Kidney tubule cell (primary cell): ENCODE measurements at places on chromosomes 4 and X.

GRCh38 chr4:96315815-96316214, 475.9 kb downstream of the PDHA2 start:
- DNase-seq: no peak

DNA sequence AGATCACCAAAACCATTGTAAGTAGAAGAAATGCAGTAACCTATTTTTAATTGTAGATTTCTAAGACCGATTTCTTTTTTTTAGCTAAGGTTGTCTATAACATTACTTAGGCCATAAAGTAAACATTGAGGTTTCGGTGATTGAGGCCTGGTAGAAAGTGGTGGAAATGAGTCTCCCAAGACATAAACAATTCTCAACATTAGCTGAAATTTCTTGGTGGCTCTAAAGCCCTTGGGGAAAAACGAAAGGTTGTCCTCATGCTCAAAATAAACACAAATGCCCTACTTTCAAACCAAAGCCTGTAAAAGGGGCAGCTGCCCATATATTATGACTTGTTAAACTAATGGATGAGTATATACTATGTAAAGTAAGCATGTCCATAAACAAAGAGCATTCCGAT, 98.8 kb downstream of the SCFD2 start:
- no peak for DNase-seq

DNA sequence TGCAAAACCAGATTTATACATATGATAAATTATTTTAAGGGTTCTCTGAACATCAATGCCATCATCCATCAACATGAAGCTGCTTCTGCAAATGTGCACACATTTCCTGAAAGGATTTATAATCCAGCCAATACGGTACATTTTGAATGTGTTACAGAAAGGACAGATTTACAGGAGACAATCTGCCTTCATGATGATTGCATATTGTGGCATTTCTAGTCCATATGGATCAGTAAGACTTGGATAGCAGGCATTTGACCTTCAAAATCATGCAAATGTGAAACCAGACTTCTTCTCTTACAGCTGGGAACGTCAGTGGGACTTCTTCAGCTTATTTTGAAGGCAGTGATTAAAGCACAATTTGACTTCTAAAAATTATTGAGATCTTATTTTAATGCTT, 217.3 kb upstream of the GK2 start:
- no peak for DNase-seq

DNA sequence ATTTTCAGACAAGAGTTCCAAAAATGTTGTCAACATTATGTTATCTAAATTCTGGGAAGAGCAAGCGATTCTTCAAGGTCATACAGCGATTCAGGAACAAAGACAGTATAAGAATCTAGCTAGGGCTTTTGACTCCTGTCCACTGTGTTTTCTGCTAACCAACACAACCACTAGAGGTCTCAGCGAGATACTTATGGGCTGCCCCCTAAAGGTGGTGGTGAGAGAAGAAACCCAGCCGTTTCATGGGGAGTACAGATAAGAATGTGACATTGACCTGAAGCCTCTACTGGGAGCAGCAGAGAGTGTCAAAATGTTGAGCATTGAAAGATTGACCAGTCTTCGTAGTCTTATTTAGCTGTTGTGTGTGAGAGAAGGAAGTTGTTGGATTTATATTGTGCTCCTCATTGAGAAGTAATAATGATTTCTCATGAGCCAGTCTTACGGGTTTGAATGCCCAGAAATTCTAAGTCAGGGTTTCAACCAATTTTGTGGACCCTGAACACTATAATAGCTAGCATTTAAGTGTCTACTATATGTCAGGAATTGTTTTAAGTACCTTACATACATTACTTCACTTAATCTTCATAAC, 168.3 kb downstream of the SPRY1 start:
- DNase-seq: peak; percentile 82

DNA sequence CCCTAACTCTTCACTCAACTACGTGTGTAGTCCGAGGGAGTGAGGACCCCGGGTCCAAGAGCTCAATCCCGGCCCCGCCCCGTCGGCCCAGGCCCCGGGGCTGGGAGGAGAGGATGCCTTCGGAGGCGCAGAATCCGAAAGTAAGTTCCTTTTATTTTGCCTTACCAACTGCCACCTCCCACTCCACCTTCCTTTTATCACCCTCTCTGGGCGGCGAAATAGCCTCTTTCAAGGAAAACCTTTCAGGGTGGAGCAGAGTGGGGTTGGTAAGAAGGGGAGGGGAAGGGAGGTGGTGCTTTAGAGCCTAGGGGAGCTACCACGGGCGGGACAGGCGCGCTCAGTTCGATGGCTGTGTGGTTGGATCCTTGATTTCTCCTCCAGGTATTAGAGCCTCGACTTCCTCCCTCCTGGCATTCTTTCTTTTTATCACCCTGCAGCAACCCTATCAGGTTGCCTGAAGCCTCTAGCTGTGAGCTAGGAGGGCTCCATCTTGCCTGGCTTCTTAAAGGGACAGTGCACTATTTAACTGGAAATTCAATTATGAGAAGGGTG, 191.2 kb downstream of the RRAGB start:
- DNase-seq: peak; percentile 46

- DNase-seq: no peak
These were observed 88.1 kb downstream of the RTL5 start for GRCh38 chrX:72043636-72044035.

DNA sequence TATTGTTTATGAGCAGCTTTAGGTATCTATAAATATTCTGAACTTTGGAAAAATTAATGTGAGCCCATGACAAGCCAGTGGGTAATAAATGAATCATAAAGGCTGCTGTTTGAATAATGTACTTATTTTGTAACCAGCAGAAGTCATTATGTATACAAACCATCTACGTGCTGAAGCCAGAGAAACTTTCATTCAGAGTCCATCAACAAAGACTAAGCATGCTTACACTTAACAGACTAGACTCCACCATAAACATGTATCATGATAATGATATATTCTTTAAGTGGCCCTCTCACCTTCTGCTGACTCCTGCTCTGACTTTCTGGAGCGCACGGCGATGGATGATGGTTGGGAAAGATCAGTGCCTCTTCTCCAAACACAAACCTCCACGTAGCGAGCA, 72.0 kb downstream of the SMARCA5 start:
- DNase-seq: no peak

GRCh38 chrX:115233497-115234455, at the start of gene LRCH2:
Gene LRCH2, minus strand, starts transcription at chrX:115234096. Its CDS starts 55 bp downstream, at chrX:115234041.
- DNase-seq: no peak

- DNase-seq: no peak
These were observed 32.8 kb downstream of the CEP44 start for GRCh38 chr4:174316546-174316945.

DNA sequence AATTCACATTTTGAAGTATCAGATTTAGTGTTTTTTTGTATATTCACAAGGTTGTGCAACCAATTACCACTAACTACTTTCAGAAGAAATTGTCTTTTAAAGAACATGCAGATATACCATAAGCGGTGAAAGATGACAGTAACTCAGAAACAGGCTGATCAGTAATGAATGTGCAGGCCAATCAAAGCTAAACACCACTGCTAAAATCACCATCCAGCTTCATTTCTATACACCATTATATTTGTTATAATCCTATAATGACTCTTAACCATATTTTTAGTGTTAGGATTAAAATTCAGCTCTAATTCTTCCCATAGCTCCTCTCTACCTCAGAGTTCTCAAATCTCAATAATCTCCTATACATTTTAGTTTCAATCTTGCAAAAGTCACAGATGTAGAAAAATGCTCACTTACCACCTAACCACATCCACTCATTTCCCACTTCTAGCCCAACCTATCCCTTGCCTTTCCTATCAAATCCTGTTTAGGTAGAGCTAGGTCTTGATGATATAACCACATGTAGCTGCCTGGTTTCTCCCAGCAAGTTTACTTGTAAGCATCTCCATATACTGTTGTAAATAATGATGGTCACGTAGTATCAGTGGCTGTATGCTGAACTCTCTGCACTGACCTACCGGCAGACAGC, 16.6 kb downstream of the COQ2 start:
- no peak for DNase-seq

GRCh38 chr4:20675786-20676185, 24.5 kb upstream of the PACRGL start:
- DNase-seq: no peak

- DNase-seq: no peak
These were observed 69.2 kb downstream of the UCHL1 start for GRCh38 chr4:41325901-41326300.

GRCh38 chrX:104742355-104742754, 176.4 kb downstream of the IL1RAPL2 start:
- DNase-seq: peak; percentile 77

- DNase-seq: peak; percentile 70
These were observed 12.0 kb upstream of the SLC2A9 start for GRCh38 chr4:10033191-10033881.

DNA sequence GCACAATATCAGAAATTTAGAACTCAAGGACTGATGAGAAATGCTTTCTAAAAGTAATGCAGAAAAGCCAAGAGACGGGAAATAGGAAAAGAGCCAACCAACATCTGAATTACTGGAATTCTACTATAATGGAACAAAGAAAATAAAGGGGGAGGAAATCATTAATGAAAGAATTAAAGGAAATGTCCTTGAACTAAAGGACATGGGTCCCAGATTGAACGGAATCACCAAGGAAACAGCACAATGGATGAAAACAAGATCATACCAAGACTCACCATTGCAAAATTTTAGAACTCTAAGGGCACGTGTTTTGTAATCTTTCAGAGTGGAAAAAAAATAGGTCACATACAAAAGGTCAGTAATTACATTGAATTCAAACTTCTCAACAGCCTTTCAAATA, 35.9 kb downstream of the HPGDS start:
- no peak for DNase-seq

DNA sequence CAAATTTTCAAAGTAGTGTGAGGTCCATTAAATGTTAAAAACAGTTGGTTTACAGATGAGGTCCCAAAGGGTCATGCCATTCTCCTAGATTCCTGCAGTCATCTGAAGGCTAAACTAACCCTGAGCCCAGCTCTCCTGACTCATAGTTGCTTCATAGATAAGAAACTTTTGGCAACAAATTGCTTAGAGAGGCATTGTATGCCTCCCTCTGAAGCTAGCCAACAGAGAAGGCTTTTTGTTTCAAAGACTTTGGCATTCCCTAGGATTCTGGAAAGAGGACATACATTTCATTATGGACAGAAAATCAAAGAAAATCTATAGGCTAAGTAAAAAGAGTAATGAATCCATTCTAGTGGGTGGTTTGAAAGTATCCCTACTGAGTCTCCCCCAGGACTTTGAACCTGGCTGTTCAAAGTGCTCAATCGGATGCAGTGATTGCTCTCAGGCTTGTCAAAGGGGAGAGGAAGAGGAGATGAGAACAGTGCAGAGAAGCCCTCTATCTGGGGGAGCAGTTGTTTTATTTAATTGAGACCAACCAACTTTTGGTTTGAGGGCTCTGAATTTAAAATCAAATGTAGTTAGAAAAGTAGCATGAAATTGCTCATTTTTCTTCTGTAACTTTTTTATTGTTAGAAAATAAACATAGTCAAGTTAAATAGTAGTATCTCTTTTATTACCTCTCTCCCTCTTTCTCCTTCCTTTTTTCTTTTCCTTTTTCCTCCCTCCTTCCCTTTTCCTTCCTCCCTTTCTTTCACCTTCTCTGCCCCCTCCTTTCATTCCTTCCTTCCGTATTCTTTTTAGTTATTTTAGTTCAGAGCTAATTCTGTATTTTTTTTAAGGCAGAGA, 72.3 kb upstream of the ZNF518B start:
- no peak for DNase-seq

- no peak for DNase-seq
These were observed 54.8 kb upstream of the DCLK2 start for GRCh38 chr4:150023489-150023888.

- no peak for DNase-seq
These were observed 92.2 kb downstream of the DDIT4L start for GRCh38 chr4:100098011-100098545.

DNA sequence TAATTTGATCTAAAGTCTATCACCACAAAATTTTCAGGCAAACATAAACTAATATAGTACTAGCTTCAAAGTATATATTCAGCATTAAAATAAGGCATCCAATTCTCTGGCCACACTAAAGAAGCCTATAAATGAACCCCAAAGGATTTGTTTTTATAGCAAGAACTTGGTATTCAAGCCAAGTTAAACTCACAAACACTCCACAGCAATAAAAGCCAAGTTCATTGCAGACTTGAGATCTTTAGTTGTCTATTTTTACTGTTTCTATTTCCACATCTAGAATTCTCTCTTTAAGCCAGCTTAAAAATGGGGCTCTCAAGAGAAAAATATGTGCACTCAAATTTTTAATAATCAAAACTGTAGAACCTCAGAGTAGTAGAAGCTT, 51.1 kb downstream of the WDFY3 start:
- no peak for DNase-seq

- no peak for DNase-seq
These were observed 35.4 kb upstream of the PAGE4 start for GRCh38 chrX:49793686-49794085.
